Pericardium fibroblast (primary cell): ENCODE measurements at places on chromosomes 7 and 10. TPM values are rescaled to one million over a fixed set of nuclear protein-coding genes. Genes with fewer than 3 reads are reported as not detected.

IKZF1 gene
- total RNA-seq: not detected in 2 replicates

AKR1C2 gene
- total RNA-seq: 16.4 and 20.4 TPM in 2 replicates

ANKRD61 gene
- 0.09 TPM in 1 of 2 replicates, not detected in the other for total RNA-seq

COL26A1 gene
- total RNA-seq: under 0.01 TPM in 1 of 2 replicates, not detected in the other

PKD2L1 gene
- total RNA-seq: not detected in 2 replicates

COL17A1 gene
- total RNA-seq: 0.23 TPM in 1 of 2 replicates, not detected in the other

TAC1 gene
- total RNA-seq: not detected in 2 replicates

AGR2 gene
- total RNA-seq: not detected in 2 replicates

ABCC2 gene
- 0.35 and 0.68 TPM in 2 replicates for total RNA-seq
